ENCODE measurements at places on chromosomes 3 and 15.

GRCh38 chr3:150691414-150692040 lies 12.2 kb downstream of the ERICH6 start:
- no peak for DNase-seq

DNA sequence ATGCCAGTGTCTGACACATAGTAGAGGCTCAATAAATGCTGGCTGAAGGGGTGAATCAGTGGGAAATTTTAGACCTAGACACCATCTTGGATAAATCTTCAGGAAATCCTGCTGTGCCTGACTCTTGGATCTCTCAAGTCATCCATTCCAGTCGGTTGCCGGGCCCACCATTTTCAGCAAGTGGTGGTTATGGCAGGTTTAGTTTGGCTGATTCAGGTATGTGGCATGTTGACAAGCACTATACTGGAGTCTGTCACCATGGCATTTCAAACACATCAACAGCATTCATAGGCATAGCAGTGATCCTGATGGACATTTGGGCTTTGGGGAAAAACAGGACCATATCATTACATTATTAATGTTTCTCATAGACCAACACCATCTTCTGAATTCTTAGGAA lies 25.7 kb upstream of the APH1B start:
- no peak for DNase-seq

DNA sequence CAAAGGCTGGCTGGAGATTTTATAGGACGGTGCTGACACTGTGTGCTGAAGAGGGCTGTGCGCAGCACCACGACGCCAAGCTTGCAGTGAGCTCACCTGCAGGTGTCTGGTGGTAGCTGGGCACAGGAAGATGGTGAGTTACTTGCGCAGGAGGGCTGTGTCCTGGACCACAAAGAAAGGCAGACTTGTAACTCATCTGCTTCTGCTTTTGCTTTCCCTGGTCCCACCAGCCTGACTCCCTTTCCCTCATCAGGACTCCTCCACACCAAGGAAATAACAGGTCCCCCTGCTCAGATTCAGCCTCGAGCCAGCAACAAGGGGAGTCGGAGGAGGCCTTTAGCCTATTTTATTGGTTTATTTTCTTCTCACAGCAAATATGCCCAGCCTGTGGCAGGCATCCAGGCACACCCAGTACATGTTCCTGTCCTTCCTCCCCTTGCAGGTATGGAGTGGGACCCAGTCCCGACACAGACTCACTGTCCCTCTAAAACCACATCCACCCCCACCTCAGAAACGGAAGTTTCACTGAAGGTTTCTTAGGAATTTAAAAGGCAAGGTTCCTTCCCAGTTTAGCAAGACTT lies 35.6 kb upstream of the FLNB start:
- DNase-seq, result no peak

- no peak for DNase-seq
These were observed 8.0 kb downstream of the ESYT3 start for GRCh38 chr3:138442433-138442832.
